ENCODE measurements at places on chromosomes 5 and 9. TPM values are rescaled to one million over a fixed set of nuclear protein-coding genes. Genes with fewer than 3 reads are reported as not detected.

DNA sequence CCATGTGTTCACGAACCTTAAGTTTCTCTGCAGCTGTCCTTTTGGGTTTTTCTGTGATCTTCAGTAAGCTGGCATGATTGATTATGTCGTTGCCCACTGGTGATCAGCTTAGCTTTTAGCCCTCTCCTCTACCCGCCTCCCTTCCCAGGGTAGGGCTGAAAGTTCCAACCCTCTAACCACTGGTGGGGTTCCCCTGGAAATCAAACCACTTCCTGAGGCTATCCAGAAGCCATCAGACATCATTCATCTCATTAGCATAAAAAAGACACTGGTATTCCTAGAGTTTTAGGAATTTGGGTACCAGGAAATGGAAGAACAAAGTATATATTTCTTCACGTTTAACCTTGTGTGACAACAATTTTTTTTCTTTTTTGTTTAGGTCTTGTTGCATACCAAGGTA is 29.8 kb downstream of the SPIN1 start:
- no peak for DNase-seq

GRCh38 chr9:107323836-107324585 is 40.9 kb downstream of the RAD23B start:
- DNase-seq = no peak

DNA sequence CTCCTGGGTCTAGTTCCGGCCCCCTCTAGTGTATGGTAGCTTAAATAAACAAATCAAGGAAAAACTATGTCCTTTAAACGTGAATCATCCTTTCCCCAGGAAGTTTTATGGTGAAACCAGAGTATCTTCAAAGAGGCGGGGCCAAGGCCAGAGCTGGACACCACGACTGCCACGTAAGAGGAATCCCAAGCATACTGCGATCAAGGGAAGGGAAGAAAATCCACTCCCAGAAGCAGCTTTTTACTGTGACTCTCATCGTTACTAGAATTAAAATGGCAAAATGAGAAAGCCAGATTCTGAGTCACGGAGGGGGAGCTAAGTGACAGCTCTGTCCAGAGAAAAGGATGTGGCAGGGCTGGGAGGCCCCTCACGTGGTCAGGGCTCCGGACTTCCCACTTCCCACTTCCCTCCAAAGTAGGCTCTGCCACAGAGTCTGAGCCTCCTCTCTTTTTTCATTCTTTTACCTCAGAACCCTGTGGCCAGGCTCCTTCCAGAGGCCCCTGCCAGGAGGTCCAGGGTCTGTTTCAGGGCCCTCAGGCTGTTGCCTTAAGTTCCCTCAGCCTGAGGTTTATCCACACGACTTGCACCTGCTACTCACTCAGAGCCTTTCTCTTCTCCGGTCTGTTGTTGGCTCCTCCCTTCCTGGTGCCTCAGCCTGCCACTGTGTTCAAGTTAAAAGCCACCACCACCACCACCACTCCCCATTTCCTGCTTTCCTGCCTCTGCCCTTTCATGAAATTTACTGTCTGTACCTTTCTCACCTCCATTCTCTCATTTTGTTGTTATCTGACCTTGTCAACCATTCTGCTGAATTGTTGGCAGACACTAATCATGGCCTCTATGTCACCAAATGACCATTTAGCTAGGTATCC is 1.4 kb upstream of the GLRX start:
- no peak for DNase-seq

DNA sequence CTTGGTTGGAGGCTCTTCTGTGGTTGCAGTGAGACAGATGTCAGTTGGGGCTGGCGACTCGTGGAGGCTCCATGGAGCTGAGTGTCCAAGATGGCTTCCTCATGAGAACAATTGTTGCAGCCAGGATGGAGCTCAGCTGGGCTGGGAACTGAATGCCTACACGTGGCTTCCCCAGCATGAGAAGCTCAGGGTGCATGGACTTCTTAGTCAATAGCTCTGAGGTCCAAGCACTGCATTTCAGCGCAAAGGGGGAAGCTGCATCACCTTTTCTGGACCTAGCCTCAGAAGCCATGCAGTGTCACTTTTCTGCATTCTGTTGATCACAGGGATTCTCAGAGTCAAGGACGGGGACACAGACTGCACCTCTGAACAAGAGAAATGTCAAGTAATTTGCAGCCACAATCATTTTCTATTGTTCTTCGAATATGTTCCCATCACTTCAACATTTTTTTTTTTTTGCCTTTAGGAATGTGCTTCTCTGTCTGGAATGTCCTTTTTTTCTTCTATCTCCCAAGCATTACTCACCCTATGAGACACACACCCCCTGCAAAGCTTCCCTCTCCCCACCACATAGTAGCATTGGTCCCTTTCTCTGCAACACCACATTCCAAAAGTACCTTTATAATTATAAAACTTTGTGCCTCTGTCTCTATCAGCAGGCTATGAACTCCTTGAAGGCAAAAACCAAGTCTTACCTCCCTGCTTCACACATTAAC is 57.5 kb upstream of the STK32A start:
- DNase-seq = no peak

- DNase-seq = no peak
Observed at GRCh38 chr9:110921705-110922104, 116.6 kb downstream of the LPAR1 start.

SCGB3A2 gene
- 63.6 TPM for total RNA-seq

RGS3 gene
- total RNA-seq = 18.2 TPM

- no peak for DNase-seq
Observed at GRCh38 chr9:18678821-18679590, 205.1 kb downstream of the ADAMTSL1 start.

DNA sequence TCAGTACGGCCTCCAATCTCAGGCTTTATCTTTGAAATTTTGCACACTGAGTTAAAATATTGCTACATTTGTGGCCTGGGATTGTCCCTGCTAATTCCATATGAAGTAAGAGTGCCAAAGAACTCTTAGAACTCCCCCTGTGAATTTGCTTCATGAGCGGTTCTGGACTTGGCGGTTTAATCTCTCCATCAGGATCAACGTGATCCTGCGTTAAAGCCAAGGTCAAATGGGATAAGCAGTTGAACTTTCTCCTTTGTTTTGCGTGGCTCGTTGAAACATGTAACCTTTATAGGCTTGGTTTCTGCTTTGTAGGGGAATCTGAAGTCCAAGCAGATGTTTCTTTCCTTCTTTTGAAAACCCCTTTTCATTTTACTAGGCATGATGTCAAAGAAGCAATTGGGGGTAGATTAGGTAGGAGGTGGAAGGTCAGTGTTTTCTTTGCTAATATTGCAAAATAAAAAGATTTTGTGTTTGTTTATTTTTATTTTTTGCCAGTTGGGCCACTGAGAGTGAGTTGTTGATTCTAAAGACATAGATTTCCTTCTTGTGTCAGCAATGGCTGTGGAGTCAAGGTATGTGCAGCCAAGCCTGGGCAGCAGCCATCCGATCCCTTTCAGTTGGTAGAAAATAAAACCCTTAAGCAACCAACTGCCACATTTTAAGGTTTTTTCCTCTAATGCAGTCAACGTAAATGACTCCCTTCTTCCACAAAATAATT is 390.8 kb downstream of the NNT start:
- no peak for DNase-seq

DDX4 gene
- total RNA-seq = not detected

TUT7 gene
- total RNA-seq = 19.3 TPM

NR5A1 gene
- 0.42 TPM for total RNA-seq

- DNase-seq = no peak
Observed at GRCh38 chr5:176994460-176995121, 12.0 kb downstream of the UIMC1 start.

DNA sequence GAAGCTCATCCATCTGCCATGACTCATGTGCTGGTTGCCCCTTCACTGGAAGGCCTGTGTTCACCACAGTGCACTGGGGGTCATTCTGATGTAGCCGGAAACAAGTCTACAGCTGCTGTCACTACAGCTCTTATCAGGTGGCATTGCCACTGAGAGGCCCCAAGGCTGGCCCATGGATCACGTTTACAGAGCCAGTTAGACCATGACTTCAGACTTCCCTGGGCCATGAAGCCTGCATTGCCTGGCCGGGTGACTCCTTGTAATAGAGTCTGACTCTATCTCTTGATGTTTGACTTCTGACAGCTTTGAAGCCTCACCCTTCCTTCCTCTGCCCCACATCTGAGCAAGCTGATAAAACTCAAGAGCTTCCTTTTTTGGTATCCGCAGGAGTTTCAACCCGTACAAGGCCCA is 473.5 kb upstream of the DAP start:
- DNase-seq = no peak

- DNase-seq = no peak
Observed at GRCh38 chr5:128637031-128637430, 99.0 kb upstream of the FBN2 start.

- no peak for DNase-seq
Observed at GRCh38 chr5:139186261-139186660, 11.9 kb downstream of the SIL1 start.

GRCh38 chr5:68169903-68170302 is 45.7 kb upstream of the PIK3R1 start:
- no peak for DNase-seq

GRCh38 chr5:126096442-126097006 is 326.7 kb upstream of the GRAMD2B start:
- DNase-seq = no peak

GRCh38 chr5:132022737-132023136 is 11.3 kb upstream of the ACSL6 start:
- no peak for DNase-seq

DNA sequence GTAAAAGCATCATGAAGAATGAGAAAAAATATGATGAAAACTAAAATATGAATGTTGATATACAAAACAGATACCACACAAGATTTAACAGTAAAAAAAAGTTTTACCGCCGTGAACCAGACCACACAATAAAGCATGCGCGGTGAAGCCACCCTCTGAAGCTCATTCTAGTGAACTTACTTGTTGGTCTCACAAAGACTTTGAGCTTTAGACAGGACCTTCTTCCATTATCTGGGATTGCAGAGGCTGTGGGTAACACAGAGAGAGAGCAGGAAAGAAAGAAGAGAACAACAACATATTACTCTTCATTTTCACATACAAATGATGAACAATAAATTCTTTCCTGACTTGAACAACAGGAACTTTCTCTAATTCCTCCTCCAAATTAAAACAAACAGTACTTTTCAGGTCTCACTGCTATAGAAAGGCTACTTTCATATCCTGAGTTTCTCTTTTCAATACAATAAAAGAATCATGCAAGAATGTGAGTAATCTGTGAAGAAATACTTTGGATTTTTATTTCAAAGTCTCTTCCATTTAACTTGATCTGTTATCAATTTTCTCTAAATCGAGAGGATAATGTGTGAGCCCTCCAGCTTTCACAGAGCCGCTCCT is 283.1 kb downstream of the EFNA5 start:
- DNase-seq = no peak

C1QTNF2 gene
- 1.3 TPM for total RNA-seq

DNA sequence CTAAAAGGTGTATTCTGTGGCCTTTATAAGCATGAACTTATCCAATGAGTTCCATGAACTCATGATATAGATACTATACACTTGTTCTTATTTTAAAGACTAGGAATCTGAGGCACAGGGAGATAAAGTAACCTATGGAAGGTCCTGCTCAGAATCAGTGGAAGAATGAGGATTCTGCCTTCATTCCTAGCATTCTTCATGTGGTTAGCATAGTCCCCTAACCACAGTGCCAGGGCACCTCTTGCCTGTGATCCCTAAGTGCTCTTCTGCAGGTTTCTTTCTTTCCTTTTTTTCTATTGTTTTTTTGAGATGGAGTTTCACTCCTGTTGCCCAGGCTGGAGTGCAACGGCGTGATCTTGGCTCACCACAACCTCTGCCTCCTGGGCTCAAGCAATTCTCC is 174.1 kb downstream of the C9orf152 start:
- no peak for DNase-seq

SPRY4 gene
- 113 TPM for total RNA-seq

DNA sequence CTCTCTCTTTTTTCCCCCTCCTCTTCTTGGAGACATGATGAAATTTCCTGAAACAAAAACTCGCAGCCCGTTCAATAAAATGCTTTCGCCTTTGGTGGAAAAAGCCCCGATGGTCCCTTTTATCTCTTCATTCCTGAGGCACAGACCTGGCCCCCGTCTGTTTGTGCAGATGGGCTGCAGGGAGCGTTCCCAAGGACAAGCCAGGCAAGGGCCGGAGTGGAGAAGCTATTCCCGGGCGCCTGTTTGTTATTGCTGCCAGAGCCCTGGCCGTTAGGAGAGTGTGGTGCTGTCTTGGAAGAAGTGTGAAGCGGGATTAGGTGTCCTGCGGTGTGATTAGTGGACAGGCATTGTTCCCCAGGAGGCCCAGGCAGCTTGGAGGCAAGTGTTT is 71.9 kb downstream of the SMIM23 start:
- no peak for DNase-seq

GRCh38 chr5:6495433-6496206 is 47.0 kb downstream of the UBE2QL1 start:
- no peak for DNase-seq

DNA sequence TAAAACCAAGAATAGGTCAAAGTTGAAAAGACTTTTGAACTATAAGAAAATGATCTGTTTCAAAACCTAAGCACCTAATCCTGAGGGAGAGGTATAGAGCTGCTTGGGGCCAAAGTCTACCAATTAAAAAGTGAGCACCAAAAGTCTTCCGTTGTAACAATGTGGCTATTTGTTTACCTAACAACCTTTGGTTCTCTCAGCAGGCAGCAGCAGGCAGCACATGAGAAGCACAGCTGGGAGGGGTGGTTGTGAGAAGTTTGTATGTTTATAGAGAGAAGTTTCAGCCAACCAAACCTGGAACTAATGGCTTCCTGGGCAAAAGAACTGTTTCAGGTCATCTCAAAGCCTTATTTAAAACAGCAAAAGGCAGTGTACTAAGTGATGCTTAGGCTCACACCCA is 59.8 kb upstream of the TBC1D9B start:
- no peak for DNase-seq

GFI1B gene
- total RNA-seq = 0.71 TPM

LAMC3 gene
- 12.3 TPM for total RNA-seq

DNA sequence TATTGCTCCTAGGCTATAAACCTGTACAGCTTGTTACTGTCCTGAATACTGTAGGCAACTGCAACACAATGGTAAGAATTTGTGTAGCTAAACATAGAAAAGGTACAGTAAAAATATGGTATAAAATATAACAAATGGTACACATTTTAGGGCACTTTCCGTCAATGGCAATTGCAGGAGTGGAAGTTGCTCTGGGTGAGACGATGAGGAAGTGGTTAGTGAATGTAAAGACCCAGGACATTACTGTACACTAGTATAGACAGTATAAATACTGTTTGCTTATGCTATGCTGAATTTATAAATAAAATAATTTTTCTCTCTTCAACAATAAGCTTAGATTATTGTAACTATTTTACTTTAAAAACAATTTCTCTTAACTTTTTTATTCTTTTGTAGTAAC is 15.6 kb upstream of the ADRB2 start:
- DNase-seq = no peak

GRCh38 chr5:152933056-152933455 is 528.0 kb upstream of the NMUR2 start:
- no peak for DNase-seq

- no peak for DNase-seq
Observed at GRCh38 chr5:53906736-53907135, 346.3 kb downstream of the NDUFS4 start.

FOXD1 gene
- 0.73 TPM for total RNA-seq

GRCh38 chr5:123371575-123372179 is 51.5 kb downstream of the CEP120 start:
- peak; percentile 88 for DNase-seq
